GM23248 (cell line): ENCODE measurements at places on chromosomes 12 and 14. TPM values are rescaled to one million over a fixed set of nuclear protein-coding genes. Genes with fewer than 3 reads are reported as not detected.

GRCh38 chr12:103012884-103013283, 55.4 kb downstream of the ASCL1 start:
- no peaks in the 10 kb centered on the region for H3K4me1 ChIP-seq
- H3K4me3 ChIP-seq = no peak overlapping the region
- H3K27ac ChIP-seq = no peak overlapping the region
- H3K36me3 ChIP-seq = no peaks in the 10 kb centered on the region
- DNase-seq = no peak
- H3K27me3 ChIP-seq = no peaks in the 10 kb centered on the region

GRCh38 chr14:68458840-68459469, 333.9 kb downstream of the ZFP36L1 start:
- peak; percentile 67 for DNase-seq
- H3K36me3 ChIP-seq = no peaks in the 10 kb centered on the region
- peaks cover 26% of the 10 kb centered on the region for H3K4me1 ChIP-seq
- no peaks in the 10 kb centered on the region for H3K27me3 ChIP-seq
- H3K27ac ChIP-seq = peak overlapping the region; percentile 49

GRCh38 chr12:6786416-6787094, 2.8 kb upstream of the CD4 start:
- H3K4me3 ChIP-seq = no peak overlapping the region
- H3K27me3 ChIP-seq = no peaks in the 10 kb centered on the region
- no peak for DNase-seq
- H3K4me1 ChIP-seq = no peaks in the 10 kb centered on the region
- H3K27ac ChIP-seq = no peak overlapping the region

DNA sequence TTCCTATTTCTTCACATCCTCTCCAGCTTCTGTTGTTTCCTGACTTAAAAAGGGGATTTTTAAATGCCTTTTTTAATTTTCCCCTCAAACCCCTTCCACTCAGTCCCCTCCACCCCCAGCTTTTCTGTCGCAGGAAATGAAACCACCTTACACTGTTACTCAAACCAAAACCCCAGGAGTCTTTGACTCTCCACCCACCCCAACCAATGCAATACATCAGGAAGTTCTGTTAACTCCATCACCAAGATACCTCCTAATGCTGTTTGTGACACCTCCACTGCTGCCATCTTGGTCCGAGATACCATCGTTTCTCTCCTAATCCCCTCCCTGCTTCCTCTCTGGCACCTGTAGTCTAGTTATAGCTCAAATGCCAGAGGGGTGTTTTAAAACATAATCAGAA, 25.4 kb upstream of the CPM start:
- no peak overlapping the region for H3K27ac ChIP-seq
- DNase-seq = no peak
- H3K4me3 ChIP-seq = no peak overlapping the region
- H3K36me3 ChIP-seq = no peaks in the 10 kb centered on the region

GRCh38 chr12:26153421-26154154, 28.8 kb upstream of the BHLHE41 start:
- peak overlapping the region; percentile 81 for H3K27ac ChIP-seq
- H3K4me3 ChIP-seq = peak overlapping the region; percentile 49
- H3K4me1 ChIP-seq = peaks cover 49% of the 10 kb centered on the region
- DNase-seq = peak; percentile 97

Gene DRAM1
- polyA plus RNA-seq = 99.2 and 105 TPM in 2 replicates
